ENCODE measurements at places on chromosomes 12 and 14.

GRCh38 chr14:24634158-24634557 is at the start of gene GZMB:
TSS of gene GZMB (minus strand) at chr14:24634190. CDS start at chr14:24634160, 30 bp downstream.
- no peak for DNase-seq

DNA sequence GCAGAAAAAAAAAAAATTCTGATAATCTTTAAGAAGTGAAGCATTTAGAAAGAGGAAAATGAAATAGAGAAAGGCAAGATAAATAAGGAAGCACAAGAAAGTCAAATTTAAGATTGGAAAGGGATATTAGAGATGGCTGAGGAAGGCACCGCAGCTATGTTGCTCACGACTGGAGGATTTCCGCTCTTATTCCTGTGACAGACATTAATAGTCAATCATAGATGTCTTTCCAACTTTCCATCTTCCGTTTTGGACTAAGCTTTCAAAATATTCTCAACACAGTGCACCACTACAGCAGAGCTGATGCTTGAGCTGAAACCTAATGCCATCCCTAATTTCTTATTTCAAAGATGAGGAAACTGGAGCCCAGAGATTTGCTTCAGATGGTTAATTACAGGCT is 290.6 kb downstream of the FOXN3 start:
- DNase-seq = no peak

DNA sequence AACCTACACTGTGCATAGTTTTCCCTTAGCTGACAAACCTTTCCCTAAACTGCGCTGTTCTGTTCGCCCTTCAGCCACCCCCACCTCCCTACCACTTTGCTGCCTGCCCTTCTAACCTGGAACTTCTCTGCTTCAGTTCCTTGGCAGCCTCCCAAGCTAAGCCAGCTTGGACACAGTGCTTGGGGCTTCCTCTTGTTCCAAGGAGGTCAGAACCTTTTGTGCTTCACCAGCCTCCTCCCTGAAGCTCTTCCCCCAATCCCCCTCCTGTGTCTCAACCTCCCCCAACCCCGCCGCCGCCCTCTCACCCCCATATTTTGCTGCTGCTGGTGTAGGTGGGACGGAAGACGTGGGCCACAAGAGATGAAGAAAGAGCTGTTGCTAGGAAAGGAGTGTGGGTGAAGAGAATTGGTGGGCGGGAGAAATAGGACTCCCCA is 8.1 kb upstream of the RIC8B start:
- DNase-seq = no peak

- DNase-seq = no peak
Measured at GRCh38 chr14:54882521-54882920, 20.1 kb downstream of the GCH1 start.

- no peak for DNase-seq
Measured at GRCh38 chr14:79660053-79660939, 551.0 kb downstream of the DIO2 start.

DNA sequence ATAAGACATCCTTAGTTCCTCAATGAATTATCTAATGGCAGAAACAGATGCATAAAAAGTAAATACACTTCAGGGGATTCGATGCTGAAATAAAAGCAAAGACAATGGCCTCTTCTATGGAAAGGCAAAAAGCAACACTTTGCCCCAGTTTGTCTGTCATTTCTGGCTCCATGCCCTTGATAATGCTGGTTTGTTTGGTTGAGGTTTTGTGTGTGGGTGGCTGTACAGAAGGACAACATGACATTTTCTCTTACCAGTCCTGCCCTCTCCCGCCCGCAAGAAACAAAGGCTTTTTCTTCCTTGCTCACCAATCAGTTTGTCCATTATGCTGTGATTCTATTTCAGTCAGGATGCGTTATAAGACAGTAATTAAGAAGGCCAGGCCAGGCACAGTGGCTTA is 18.1 kb upstream of the WDR89 start:
- DNase-seq = no peak

GRCh38 chr12:26091822-26092221 is 33.0 kb downstream of the BHLHE41 start:
- no peak for DNase-seq

- DNase-seq = no peak
Measured at GRCh38 chr14:103530390-103530789, 1.4 kb downstream of the TRMT61A start.

DNA sequence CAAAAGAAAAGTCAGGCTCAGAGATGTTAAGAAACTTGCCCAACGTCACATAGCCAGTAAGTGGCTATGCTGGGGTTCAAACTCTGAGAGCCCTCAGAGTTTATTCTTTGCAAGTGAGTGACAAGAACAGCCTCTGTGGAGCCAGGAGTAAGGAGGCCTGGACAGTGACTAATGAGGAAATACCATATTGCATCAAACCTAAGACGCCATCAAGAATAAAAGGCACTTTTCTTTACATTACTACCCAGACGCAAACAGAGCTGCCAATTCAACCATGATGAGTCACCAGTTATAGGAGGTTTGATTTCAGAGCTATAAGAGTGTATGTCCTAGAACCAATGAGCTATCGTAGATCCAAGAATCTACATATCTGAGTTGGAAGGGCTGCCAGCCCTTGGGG is 9.4 kb downstream of the TNFRSF1A start:
- no peak for DNase-seq

DNA sequence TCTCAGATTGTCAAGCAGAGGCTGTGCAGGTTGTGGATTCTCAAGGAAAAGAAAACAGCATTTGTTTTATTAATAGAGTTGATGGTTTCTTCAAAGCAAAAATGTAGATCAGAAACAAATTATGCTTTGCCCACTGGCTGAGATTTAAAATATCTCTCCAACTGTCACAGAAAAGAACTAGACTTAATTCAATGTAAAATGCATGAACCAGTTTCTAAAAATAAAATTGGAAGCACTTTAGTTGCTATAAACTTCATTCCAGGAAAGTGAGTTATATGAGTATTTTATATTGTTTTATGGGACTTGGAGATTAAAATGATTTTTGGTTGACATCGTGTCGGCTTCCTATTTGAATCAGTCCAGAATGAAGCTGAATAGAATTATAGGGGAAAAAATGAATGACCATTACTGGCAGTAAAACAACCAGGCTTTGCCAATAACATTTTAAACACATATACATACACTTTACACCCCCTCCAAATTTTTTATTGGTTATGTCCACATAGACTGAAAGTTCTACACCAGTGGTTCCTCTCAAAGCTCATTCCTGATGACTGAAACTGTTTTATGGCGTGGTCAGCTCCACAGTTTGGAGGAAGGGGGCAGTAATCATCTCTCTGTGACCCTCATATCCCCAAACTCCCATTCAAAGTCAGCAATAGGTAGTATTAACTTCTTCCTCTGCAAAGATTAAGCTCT is 55.5 kb upstream of the DAAM1 start:
- DNase-seq = no peak

- no peak for DNase-seq
Measured at GRCh38 chr12:111953455-111953854, 59.5 kb downstream of the TMEM116 start.

- DNase-seq = no peak
Measured at GRCh38 chr14:38158468-38158867, 49.2 kb upstream of the SSTR1 start.

Measured in HFF-Myc (cell line).